Fibroblast of upper back skin (primary cell): ENCODE measurements at places on chromosomes 6 and 20.

DNA sequence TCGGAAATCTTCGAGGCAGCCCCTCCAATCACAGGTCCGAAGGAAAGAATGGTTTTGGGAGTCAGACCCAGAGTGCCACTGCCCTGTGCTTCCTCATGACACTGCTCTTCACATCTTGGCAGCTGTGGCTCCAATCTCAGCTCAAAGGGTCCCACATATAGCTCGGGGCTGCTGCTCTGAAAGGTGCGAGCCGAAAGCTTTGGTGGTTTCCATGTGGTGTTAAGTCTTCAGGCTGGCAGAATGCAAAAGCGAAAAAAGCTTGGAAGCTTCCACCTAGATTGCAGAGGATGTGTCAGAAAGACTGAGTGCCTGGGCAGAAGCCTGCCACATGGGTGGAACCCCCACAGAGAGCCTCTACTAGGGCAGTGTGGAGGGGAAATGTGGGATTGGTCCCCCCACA, 314.3 kb upstream of the CHD6 start:
- no peak for DNase-seq

GRCh38 chr20:2311329-2311728, 15.5 kb downstream of the TGM3 start:
- no peak for DNase-seq

DNA sequence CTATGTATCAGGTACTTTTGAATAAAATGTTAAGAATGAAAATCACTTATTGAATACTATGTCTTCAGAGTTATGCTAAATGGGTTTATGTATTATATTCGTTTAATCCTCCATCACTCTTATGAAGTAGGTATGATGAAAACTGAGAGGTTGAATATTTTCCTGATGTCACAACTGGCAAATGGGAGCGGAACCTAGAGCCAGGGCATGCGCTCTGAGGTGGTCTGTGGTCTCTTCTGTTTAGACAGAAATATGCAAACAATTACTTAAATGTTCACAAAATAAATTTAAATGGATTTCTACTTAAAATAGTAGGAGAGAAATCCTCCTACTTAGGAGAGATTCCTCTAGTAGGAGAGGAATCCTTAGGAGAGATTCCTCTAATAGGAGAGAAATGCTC, 21.3 kb upstream of the UTRN start:
- DNase-seq = peak; percentile 51

- no peak for DNase-seq
Measured at GRCh38 chr6:25900843-25901242, 26.8 kb upstream of the SLC17A3 start.

- DNase-seq = no peak
Measured at GRCh38 chr20:32917191-32917950, 58.6 kb downstream of the EFCAB8 start.

GRCh38 chr6:112214739-112215269, 39.6 kb downstream of the LAMA4 start:
- no peak for DNase-seq
